Activated T-helper 9 cell treated with anti-CD3 and anti-CD28 coated beads, Interleukin-2, amount 50 U/mL, for 16 hours (primary cell): ENCODE measurements at places on chromosomes 1 and 21.

DNA sequence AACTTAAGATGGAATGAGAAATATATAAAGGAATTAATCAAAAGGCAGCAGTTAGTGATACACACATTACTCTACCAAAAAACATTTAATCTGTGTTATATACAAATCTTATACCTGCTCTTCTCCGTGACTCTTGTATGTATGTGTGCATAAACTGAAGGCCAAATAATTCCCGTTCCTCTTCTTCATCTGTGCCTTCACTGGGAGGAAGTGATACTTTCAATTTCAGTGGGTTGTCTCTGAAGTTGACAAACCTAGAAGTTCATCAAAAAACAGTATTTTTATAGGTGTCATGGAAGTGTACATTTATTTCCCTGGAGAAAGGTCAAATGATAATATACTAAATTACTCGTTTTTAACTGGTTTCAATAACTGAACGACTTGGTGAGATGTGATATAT is 19.3 kb downstream of the TRMT13 start:
- no peak for DNase-seq

DNA sequence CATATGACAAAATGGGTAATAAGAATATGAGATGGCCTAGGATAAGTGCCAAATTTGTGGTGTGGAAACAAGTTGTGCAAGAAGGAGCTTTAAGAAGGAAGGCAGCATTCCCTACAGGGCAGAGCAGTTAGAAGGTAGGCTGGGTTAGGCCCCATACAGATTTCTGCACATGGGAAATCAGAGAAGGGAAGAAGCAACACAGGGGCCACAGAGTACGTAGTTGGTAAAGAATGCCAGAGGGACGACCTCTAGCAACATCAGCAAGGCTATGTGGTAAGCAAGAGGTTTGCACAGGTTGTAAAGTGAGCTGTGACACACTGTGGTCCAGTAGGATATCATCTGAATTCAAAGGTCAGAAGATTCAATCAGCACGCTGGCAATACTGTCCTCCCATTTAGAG is 765.6 kb upstream of the B3GALT2 start:
- DNase-seq = no peak

DNA sequence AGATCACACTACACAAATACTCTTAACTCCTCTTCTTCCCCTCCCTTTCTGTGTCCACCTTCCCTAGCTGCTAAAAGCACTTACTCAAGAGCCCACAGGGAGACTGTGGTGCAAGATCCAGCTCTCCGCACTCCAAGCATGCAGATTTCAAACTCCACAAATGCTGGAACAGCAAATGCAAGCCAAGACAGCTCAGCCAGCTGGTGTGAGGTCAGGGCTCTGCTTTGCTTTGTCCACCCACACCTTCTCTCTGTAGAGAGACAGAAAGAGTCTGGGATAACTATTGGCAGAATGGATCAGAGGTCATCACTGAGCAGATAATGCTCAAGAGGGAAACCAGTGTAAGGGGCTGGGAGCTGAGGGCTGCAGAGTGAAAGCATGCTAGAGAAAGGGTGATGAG is 45.2 kb upstream of the DPT start:
- no peak for DNase-seq

DNA sequence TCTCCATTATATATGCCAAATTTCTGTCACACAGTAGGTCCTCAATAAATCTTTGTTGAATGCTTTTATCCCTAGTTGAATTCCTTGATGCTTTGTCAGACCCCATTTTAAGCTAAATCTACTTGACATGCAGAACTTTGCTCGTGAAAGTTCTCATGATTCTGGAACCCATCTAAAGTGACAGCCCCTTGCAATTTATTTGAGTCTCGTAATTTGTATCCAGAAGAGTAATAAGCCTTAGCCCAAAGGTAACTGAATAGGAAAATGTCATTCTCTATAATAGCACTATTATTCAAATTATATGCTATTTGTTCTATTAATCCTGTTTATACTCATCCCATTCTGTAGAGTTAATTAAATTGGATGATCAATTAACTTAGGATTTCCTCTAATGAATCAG is 466.6 kb upstream of the OLFM3 start:
- no peak for DNase-seq

- DNase-seq = no peak
Measured at GRCh38 chr1:185938396-185938795, 204.2 kb downstream of the HMCN1 start.

GRCh38 chr1:154485910-154486496 is 16.0 kb upstream of the TDRD10 start:
- DNase-seq = no peak

GRCh38 chr21:43934716-43935705 is 70.0 kb downstream of the AGPAT3 start:
- no peak for DNase-seq

DNA sequence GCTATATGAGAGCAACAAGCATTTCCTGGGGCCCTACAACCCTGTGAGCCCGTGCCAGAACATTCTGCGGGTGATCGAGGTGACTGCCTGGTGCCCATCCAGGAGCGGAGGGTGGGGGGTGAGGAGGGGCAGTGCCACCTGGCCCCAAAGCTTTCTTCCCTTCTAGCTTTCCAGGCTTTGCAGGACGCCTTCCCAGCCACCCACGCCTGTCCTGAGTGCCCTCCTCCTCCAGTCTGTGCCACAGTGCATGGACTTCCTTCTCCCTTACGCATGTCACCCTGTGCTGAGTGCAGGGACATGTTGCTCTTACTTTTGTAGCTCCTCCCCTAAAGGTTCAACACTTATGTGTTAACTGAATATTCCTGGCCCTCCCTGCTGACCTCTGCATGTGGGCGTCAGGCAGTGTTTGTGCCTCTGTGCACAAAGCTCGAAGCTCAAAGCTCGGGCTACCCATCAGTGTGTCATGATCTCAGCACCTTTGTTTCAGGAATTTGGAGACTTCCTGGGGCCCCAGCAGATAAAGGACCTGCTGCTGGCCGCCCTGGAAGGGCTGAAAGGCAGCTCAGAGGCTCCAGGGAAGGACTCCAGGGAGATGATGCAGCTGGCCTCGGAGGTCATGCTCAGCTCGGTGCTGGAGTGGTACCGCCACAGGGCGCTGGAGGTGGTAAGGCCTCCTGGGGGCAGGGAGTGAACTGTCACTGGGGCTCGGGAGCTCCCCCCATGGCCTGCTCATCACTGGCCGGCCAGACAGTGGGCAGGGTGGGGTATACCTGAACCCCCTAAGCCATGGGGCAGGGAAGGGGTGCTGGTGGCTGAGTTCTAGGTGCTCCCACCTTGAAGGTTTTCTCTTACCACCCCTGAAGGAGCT is 36.7 kb upstream of the TTC4 start:
- DNase-seq = no peak
